ENCODE measurements at places on chromosomes 6 and 20. TPM values are rescaled to one million over a fixed set of nuclear protein-coding genes. Genes with fewer than 3 reads are reported as not detected.

The PNPLA1 gene
- total RNA-seq: not detected

The CALHM5 gene
- 1.0 TPM for total RNA-seq

The SLC26A8 gene
- total RNA-seq: 0.26 TPM

The C6orf163 gene
- total RNA-seq: 1.0 TPM

- no peak for DNase-seq
Observed at GRCh38 chr6:82924799-82925535, 140.7 kb downstream of the UBE3D start.

DNA sequence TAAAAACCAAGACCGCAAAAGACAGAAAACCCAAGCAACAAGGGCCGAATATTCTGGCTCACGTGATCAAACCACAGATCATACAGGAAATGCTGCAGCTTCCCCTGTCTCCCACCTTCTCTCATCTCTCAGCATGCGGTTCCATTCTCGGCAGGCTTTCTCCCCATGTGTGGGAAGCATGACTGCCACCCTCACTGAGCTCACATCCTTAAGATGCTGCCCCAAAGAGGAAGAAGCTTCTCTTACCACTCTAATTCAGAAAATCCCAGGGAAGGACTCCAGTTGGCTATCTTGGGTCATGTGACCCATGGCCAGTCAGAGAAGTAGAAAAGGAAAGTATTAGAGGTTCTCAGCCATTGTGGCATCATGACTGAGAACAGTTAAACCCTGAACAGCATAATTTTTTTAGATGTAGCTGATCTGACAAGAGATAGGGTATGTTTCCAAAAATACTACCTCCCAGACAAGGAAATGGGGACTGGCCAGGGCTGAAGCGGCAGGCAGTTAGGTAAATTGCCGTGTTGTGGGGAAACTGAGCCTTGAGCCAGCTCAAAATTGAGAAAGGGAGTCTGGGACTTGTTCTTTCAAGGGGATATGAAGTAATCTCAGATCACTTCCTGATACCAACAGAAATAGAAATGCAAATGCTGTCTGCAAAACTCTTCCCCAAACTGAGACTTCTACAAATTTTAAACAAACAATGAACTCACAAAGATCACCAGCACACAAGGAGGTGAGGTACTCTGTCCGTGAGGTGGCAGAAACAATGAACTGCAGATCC is 37.1 kb upstream of the GRM4 start:
- DNase-seq: peak; percentile 19

GRCh38 chr6:50277774-50278173 is 228.0 kb upstream of the DEFB112 start:
- no peak for DNase-seq

DNA sequence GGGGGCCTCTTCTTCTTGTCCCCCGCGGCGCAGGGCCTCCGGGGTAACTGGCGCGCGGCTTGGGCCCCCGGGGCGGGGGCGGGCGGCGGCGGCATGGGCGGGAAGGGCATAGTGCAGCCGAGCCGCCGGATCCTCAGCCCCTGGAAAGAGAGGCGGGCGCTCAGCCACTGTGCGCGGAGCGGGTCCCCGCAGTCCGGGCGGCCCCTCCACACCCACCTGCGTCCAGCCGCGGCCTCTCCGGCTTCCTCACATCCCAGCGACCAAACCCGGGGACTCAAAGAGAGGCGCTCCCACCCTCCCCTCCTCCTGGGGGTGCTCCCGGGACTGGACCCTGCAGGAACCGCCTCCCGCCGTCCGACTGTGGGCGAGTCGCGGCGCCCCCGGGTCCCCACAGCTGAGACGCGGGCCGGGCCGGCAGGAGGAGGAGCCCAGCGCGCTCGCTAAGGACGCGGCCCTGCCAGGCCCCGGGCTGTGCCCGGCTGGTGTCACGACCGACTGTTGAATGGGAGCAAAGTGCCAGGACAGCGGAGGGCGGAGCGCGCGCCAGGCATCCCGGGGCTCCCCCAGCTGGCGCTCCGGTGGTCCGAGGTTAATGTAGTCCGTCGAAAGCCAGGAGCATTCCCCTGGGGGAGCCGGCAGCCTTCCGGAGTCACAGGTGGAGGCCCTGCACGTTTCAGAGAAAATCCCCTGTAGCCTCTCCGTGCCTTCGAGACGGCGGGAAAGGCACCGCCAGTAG is at the start of gene PRR18:
Gene PRR18 (minus strand): TSS at position 360 of the 736 bp plus-strand sequence. CDS start 250 bp downstream, at position 110.
- no peak for DNase-seq

DNA sequence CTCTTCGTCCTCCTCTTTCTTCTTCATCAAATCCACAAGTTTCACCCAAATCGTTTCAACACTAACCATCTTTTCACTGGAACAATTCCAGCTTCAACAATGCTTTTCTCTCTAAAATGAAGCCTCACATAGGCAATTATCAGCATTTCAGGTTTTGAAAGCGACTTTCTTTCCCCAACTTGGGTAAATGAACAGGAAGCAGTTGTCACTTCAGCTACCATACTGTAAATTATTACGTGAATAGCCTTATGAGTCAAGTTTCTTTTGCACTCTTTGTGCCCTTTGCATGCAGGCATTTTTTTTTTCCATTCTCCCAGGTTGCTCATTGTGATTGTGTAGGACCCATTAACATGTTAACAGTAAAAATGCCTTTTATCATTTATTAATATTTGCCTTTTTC is 121.7 kb upstream of the BTBD3 start:
- no peak for DNase-seq

DNA sequence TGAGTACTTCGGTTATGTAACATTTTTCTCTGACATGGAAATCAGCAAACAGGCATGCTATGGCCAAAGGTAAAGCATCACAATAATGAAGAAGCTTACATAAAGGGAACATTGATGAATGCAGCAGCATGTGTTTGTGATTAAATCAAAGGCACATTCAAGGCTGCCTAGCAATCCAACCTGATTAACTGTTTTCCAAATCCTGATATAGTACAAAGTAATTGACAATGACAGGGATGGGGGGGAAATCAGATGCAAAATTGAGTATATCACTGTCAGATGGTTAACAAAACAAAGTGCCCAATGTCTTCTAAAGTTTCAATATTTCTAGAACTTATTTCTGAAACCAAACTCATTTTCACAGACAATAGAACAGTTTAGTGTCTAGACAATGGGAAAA is 39.2 kb upstream of the B3GAT2 start:
- no peak for DNase-seq

- no peak for DNase-seq
Observed at GRCh38 chr6:45710304-45710821, 305.3 kb downstream of the CLIC5 start.

Data from HT1080 (cell line).